Uterus (tissue), 4 donors: ENCODE measurements at places on chromosomes 3 and 15. TPM values are rescaled to one million over a fixed set of nuclear protein-coding genes. Genes with fewer than 3 reads are reported as not detected.

Gene PRKAR2A
- 5.4 TPM for total RNA-seq

DNA sequence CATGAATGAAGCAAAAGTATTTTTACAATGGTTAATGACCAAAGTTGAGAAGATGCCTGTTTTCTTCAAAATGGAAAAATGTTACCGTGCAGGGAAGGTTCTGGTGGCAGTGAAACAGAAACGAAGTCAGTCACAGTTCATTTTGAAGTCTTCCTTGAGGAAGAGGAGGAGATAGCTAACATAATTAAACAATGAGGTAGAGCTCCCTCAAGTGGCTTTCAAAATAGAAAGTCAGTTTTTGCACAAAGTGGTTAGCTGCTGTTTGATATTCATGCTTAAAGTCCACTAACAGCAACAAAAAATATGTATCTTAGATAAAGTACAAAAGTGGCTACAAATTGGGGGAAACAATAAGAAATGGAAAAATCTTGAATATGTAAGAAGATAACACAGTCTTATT lies 87.3 kb downstream of the TFG start:
- no peak for DNase-seq

DNA sequence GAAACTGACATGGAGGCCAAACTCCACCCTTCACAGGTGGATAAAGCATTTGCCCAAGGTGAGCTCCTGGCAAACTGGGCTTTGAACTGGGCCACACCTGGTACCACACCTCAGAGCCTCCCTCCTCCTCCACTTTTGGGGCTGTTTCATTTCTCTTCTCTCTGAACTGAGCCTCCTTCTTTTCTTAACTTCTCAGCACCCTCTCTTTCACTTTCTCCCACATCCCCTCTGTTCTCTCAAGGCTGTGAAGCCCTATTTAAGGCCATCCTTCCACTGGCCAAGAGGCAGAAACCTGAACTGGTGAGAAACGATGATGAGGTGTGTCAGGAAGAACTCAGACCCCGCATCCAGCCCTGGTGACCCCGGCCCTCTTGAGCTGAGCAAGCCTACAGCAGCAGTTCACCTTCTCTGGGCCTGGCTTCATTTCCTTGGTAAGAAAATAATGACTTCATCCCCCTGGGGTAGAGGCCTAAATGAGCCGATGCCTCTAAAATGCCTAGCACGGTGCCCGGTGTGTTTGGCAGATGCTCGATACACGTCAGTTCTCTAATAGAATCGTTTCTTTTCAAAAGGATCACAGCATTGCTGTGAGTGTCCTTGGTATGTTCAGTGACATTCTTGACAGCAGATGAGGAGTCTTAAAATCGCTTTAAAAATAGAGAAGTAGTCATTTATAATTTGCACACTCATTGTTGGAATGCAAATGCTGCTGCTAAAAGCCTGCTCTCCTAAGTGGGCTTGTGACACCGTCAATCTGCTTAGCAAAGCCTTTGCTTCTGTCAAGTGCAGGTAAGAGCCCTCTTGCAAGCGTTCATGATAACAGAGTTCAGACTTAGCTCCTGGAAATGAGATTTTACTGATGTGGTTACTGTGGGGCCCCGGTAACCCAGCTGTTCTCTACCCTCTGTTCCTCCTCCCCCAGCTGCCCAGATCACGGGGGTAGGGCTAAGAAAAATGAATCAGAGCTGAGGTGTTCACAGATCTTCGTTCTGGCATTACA lies 97.7 kb upstream of the ATP2B2 start:
- no peak for DNase-seq

GRCh38 chr15:71348597-71348996 lies 233.3 kb downstream of the THSD4 start:
- no peak for DNase-seq
